ENCODE measurements at places on chromosomes 1 and 21. TPM values are rescaled to one million over a fixed set of nuclear protein-coding genes. Genes with fewer than 3 reads are reported as not detected.
A peak's percentile ranks its signal among the peaks of the same experiment; 100 is the strongest.

GRCh38 chr1:32197074-32197473, 3.3 kb upstream of the CCDC28B start:
- no peak for DNase-seq

Gene LINGO4
- 0.68 TPM for total RNA-seq

DNA sequence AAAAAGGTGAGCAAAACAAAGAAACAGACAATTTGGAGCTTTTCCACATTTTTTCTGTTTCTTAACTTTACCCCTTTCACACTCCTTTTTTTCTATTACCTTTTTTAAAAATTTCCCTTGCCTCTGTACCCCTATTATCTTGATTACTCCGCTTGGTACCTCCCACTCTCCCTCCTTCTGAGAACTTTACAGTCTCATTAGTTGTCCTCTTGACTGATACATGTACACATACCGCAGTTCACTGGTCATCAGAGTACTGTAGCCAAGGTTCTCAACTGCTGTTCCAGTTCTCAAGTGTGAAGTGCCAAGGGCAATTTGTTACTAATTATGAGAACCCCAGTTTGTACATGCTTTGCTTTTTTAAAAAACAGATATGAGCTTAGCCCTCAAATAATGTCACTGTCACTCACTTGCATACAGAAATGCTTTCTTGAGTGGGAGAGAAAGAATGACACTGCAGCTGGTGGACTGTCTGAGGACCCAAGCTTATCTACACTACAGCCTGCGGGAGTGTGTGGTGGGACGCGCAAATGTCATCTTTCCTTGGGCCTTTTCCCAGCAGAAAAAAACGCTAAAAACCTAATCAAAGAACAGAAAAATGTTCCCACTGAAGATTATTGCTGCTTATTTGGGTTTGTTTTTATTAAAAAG, 160.8 kb downstream of the DISP1 start:
- no peak for DNase-seq

Gene NIT1
- total RNA-seq = 36.5 TPM

DNA sequence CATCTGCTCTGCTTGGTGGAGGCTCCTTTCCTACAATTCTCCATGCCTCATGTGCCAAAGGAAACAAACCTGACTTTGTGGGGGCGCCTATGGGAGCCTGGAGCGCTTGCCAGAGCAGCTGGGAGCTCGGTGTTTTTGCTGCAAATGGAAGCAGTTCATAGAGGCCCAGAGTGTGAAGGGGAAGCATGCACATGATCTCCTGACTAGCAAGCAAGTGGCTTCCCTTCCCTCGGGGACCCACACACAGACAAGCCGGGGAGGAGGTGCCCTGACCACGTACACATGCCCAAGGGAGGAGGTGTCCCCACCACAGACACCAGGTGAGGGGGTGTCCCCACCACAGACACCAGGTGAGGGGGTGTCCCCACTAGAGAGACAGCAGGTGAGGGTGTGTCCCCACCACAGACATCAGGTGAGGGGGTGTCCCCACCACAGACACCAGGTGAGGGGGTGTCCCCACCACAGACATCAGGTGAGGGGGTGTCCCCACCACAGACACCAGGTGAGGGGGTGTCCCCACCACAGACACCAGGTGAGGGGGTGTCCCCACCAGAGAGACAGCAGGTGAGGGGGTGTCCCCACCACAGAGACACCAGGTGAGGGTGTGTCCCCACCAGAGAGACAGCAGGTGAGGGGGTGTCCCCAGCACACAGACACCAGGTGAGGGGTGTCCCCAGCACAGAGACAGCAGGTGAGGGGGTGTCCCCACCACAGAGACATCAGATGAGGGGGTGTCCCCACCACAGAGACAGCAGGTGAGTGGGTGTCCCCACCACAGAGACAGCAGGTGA, 106.8 kb downstream of the CRYAA start:
- DNase-seq = peak; percentile 26

DNA sequence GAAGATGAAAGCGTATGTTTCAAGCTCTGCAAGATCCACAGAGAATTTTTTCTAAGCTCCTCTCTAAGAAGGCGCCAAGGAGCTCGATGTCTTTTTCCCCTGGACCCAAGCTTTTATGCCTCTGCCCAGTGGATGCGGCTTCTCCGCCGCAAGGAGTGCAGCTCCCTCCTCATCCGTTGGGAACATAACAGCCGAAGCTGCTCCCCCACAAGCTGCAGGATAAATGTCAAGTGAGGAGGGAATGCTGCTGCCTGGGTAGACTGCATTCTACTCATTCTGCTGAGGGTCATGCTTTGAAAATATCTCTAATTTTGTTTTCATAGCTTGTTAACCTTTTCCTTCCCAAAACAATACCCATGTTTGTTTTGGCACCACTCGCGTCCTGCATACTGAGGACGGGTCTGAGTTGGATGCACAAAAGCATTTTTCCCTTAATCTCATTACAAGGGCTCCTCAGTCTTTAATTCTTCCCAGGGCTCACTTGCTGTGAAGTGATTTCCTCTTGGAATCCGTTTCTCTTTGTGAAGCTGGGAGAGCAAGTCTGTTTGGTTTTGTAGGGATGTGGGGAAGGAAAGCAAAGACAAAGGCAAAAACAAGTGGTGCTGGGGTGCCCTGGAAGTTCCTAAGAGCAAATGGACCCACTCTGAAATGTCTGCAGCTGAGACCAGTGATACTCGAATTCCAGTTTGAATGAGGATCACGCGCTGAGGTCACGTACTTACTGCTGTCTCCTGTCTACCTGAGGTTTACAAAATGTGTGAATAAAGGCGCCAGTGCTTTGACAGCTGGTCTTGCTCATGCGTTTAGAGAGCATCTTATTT, 134.0 kb upstream of the IRF2BP2 start:
- DNase-seq = no peak

GRCh38 chr1:170010443-170010842, 64.1 kb downstream of the KIFAP3 start:
- no peak for DNase-seq

- DNase-seq = no peak
These were observed 55.4 kb upstream of the CCDC190 start for GRCh38 chr1:162916407-162916806.

Data from Right ventricle myocardium inferior (tissue), 1 donor.